ENCODE measurements at places on chromosomes 3 and 15.

DNA sequence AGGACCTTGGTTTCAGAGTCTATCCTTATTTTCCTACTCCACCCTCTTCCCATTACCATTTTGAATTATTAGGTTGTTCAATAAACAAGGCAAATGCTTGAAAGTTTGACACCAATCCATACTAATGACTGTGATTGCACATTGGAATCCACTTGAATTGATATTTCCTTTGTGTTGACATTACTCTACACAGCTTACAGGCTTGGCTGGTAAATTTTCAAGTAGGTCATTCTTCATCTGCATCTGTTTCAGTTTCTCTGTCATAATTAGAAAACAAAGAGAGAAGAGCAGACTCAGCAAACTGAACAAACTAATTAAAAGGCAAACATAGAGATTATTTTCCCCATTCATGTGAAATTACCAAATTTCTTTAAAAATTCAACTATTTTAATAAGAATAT is 732.9 kb upstream of the BCHE start:
- DNase-seq: no peak

DNA sequence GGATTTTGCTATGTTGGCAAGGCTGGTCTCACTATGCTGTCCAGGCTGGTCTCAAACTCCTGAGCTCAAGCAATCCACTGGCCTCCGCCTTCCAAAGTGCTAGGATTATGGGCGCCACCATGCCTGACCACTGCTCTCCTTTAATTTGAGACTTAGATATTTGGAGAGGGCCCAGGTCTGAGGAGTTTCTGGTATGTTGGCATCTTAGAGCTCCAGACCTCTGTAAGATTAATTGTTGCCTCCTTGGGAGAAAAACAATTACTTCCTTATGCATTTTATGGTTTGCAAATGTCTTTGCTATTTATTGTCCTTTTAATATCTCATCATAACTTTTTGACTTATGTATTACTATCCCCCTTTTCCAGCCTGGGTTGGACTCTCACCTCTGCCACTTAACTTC is 2.9 kb downstream of the ZNF774 start:
- no peak for DNase-seq

DNA sequence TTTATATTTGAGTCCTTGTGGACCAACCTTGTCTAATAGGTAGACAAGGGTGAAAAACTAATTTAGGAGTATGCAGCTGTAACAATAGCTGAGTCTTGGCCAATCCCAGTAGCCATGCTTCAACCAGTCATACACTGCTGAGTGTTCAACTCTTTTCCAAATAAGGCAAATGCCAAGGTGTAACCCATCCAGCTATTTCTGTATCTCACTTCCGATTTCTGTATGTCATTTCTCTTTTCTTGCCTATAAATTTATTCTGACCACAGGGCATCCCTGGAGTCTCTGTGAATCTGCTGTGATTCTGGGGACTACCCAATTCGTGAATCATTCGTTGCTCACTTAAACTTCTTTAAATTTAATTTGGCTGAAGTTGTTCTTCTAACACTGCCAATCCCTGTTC is 93.2 kb downstream of the MAGI1 start:
- no peak for DNase-seq

DNA sequence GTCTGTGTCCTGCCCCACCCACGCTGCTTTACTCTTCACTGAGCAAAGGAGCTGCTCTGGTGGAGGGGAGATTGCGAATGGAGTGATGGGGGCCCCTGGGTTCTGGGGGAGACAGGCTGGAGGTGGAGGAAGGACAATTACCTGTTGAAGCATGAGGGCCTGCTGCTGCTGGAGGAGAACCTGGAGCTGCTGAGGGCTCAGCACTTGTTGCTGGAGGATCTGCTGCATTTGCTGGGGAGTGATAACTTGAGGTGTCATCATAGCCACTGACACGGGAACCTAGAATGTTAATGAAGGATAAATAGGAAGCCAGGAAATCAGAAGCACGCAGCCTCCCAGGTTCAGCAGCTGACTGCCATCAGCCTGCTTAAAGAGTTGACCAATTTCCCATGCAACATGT is 530.0 kb downstream of the FOXP1 start:
- no peak for DNase-seq

DNA sequence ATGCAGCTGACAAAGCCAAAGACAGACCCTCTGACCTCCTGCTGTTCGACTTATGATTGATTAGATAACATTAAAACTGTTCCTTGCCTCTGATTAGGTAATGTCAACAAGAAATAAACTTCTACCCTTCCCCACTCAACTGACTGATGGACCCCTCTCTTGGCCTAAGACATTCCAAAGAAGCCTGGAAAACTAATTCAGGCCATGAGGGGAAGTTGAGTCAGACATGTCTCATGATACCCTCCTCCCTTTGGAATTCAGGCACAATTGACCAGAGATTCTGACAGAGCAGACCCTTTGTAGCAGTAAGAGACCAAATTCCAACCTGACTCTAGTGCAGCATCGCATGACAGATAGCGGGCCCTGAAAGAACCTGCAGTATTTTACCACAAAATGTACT is 354.5 kb downstream of the OCA2 start:
- DNase-seq: peak; percentile 16

- DNase-seq: no peak
These were observed 92.7 kb downstream of the DLG1 start for GRCh38 chr3:197205675-197206074.

DNA sequence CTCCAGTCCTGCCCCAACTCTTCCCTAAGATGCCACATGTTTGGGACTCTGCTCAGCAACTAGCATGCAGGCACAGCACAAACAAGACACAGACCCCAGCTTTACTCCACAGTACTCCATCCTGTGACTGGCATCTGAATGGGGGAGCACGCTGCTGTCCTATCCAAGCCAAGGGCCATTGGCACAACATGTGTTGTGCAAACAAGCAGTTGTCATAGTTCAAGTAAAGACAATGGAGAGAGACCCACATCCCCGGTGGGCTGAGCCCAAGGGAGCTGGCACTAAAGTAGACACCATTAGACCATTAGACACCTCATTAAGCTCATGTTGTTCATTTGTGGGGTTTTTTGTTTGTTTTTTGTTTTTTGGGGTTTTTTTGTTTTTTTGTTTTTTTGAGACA is 132.7 kb downstream of the CHSY1 start:
- no peak for DNase-seq

DNA sequence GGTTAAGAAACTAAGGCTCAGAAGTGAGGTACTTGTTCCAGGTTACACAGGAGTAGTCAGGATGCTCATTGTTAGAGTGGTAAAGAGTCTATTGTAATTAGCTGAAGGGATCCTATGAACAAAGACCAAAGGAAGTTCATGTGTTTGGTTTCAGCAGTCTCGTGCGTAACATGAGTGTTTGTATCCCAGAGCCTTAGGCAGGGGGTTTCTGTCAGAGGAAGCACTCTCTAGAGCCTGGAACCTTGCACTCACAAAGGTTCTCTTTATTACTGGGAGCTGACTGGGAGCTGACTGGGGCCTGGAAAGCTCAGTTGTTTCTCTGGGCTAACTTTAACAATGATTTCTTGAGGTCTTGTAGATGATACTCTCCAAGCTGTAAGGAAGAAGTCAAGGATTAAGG is 3.9 kb downstream of the ZNF197 start:
- no peak for DNase-seq

GRCh38 chr3:161273589-161274218 is 52.6 kb downstream of the NMD3 start:
- DNase-seq: peak; percentile 35

DNA sequence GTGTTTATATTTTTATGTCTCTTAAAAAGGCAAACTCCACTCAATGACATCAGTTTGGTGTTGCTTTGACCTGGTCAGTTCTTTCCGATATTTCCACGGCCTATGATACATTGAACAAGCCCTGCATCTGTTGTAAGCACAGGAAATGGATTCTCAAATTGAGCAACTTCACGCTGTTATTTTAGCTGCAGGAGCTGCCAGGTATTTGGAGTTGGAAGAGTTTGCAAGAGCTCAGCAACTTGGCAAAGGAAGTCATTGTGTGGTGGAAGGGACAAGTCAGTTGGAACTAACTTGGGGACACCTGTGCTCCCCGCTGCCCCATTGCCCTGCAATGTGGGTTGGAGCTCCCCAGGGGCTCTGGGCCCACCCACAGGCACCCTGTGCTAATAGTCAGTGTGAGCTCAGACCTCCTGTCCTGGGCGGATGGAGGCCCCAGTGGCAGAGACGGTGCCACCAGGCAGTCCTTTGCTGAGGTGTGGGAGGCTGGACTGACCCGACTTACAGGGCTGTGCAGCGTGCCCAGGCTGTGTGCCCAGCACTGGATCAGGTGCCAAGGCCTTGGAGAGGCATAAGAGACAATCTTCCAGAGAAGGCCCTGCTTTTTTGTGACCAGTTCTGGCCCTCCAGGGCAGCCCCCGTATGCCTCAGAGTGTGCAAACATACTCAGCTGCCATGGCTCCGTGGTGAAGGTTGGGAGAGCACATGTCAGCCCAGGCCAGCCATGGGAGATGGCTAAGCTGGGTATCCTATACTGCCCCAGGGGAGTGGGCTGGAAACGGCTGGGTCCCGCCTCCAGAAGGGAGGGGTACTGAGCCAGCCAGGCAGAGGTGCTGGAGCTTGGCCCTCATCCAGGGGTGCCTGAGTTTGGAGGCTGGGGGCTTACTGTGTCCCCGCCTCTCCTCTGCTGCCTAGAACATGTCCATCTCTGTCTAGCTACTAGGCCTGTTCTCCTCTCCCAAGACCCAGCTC is 43.5 kb downstream of the KY start:
- DNase-seq: no peak

DNA sequence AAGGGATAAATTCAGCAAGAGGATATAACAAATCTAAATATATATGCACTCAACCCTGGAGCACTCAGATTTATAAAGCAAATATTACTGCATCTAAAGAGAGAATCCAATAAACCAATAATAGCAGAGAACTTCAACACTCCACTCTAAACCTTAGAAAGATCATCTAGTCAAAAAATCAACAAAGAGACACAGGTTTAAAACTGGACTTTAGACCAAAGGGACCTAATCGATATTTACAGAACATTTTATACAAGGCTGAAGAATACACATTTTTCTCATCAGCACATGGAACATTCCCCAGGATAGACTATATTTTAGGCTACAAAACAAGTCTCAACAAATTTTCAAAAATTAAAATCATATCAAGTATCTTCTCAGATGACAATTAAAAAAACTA is 379.0 kb downstream of the GBE1 start:
- no peak for DNase-seq

DNA sequence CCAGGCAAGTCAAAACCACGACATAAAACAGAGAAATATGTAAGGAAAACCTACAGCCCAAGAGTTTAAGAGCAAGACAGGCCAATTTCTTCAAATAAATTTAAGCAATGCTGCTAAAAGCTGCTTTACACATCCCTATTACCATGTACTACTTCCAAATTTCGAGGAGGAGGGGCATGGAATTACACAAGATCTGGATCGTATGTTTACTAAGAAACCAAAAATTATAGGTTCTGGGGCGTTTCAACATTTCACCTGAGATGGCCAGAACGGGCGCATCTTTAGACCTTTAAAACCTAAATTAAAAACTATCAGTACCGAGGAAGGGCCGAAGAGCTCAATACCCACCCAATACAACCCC is 664 bp upstream of the NR2C2 start:
- DNase-seq: no peak

DNA sequence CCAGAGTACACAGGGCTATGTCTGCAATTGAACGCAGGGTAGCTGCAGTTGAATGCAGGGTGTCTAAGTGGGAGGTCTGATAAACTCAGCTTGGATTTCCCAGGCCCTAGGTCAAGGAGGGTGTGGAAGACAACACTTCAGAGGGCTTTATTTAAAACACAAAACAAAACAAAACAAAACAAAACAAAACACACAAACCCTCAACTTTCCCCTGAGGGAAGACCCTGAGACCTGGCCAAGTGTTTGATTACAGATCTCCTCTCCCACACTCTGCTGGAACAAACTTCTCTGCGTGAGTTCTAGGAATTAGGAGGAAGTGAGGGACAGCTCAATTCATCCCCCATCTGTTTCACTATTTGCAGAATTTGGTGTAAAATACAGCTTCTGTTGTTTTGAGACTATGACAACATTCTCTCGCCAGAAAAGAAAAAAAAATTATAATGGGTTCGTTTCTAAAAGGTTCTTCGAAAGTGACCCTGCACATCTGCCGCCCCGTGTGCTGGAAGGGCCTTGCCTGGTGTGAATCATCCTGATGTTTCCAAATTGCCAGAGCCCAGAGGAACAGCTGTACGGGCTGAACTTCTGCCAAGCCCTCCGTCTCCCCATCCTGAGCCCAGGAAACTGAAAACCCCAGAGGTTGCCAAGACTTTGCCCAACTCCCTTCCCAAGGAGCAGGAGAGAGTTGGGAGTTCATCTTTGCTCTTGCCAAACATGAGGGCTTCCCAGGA is 73.3 kb upstream of the RAD18 start:
- DNase-seq: no peak

DNA sequence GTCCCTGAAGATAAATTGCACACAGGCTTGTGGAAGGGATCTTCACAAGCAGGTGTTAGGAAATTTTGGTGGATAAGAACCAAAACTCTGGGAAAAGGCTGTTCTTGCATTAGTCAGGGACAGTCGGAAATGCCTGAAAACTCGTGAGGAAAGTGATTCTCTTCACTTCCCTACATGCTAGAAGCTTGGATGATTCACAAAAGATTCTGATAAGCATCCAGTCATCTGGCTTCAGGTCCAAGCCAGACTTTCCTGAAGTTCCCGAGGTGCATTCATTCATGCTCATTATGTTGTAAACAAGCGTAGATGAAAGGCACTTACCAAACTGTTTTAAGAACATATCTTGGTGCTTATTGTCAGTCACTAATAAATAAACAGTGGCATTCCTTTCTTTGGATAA is 1028.7 kb downstream of the NTRK3 start:
- DNase-seq: no peak

DNA sequence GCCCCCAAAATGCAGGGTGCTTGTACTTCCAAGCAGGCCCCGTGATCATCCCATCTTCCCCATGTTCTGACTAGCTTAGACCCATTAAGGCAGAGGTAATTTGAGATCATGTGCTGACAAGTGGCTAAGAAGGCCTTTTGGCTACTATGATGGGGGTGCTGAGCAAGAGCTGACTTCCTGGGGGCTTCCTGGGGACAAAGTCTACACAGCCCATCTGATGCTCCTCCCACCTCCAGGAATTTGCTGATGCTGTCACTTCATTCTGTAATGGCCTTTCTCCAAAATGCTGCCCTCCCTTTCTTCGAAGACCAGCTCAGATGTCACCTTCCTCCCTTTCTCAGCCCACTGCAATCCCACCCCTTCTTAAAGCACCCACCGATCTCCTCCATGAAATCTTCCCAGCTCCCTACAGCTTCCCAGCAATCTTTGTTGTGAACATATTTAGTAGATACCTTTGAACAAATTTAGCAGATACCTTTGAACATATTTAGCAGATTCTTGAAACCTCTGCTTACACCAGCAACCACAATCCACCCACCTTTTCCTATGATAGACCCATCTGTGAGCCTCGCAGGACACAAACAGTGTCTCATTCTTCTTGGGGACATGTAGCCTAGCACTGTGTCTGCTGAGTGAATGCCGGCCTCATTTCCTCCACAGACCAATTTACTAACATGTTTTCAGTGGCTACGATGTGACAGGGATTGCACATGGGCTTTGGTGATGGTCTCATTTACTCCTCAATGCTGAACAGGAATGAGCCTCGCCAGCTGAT is 223.3 kb downstream of the EPHB1 start:
- DNase-seq: no peak
